ENCODE measurements at places on chromosomes 5 and 9.

DNA sequence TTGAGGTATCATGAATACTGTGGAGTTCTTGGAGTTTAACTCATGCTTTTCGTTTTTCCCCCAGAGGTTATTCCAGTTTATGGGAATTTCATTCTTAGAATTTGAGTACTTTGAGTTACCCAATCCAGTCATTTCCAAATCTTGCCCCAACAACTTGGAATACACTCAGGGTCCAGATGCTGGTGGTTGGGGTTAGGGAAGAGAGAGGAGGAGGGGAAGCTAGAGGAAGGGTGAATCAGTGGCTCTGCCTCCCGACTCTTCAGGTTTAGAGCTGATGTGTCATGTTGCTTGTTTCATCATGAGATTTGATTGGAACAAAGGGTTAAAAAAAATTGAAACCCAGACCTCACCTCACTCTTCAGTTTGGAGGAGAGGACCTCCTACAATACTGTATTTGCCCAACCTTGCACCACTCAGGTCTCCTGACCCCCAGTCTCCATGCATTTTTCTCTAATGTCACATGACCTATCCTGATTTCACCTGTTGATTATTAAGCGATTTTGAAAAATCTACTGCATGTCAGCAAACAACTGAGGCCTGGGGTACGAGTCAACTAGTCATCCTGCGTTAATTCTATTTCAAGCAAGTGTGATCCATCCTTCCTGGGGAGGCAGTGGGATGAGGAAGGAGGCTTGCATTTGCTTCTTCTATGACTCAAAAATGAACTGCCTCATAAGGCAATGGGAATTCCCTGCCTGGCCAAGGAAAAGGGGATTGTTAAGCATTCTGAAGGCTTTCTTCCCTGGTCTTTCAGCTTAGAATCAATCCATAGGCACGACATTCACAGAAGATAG is 6.2 kb upstream of the SLC1A3 start:
- DNase-seq, result no peak

DNA sequence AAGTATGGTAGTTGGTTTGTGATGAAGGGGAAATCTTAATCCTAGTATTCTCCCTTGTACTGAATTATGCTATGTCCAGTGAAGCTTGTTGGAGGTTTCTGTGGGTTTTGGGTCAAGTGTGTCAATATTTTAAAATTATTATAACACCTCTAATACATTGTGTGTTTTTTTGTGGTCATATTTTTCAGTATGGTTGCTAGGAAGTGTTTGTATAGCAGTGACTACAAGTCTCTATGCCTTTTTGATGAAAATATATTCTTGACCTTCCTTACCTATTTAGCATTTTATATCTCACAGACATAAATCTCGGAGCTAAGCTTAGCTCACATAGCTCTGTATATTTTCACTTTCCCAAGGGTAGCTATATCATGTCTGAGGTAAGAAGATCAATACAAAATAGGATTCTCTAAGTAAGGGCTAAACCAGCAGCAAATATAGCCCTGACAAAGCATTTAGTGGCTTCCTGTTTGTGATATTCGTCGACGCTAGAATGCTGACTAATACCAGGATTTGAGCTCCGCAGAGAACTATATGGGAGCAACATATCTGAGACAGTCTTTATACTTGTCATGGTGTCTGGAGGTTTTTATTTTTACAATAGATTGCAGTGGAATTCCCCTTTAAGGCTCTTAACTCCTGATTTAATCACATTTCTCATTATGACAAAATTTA is 82.3 kb downstream of the MACIR start:
- DNase-seq, result no peak

DNA sequence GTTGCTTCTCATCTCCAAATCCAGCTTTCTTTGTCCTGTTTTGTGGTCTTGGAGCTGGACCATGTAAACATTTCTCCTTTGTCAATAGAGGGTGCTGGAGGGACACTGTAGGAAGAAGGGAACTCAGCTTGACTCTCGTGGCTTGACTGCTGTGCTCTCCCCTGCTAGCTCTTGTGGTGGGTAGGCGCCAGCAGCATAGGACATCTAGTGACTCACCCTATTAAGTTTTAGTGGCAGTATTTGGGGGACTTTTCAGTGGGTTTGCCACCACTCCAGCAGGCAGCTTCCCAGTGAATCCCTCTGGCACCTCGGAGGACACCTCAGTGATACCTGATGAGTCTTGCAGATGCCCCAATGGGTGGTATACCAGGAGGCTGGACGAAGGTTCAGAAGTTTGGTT is 97.8 kb downstream of the TSSK1B start:
- no peak for DNase-seq

GRCh38 chr5:167507463-167508233 is 783.8 kb upstream of the WWC1 start:
- no peak for DNase-seq

GRCh38 chr5:151931260-151931659 is 6.6 kb upstream of the GLRA1 start:
- no peak for DNase-seq

All from natural killer cell (primary cell).